ENCODE measurements at places on chromosomes 7 and 10.
A peak's percentile ranks its signal among the peaks of the same experiment; 100 is the strongest.

GRCh38 chr7:77247206-77247850 lies 47.7 kb upstream of the FGL2 start:
- peak; percentile 89 for DNase-seq

- DNase-seq = no peak
These were observed 425 bp upstream of the MTG1 start for GRCh38 chr10:133393401-133394063.

GRCh38 chr7:7228472-7228871 lies 46.1 kb downstream of the C1GALT1 start:
- no peak for DNase-seq

DNA sequence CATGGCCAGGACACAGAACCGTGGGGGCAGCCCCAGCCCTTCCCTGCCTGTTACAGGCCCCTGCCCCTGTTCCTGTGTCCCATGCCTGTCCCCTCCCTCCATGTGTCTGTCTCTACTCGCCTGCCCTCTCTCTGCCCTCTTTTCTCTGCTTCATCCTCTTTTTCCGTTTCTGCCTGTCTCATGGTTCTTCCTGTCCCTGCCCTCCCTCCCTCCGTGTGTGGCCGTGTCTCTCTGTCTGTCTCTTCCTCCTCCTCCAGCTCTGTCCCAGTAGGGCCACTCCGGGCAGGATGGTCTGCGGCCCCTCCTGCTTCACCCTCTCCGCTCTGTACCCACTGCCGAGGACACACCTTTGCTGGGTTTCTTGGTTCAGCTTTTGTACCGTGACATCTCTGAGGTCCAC lies 137.4 kb downstream of the FAM53B start:
- DNase-seq = no peak

- DNase-seq = no peak
These were observed 45.3 kb downstream of the PDLIM1 start for GRCh38 chr10:95245425-95246055.

All from activated CD8-positive, alpha-beta memory T cell treated with anti-CD3 and anti-CD28 coated beads, Interleukin-2, amount 50 U/mL, for 4 hours (primary cell).